ENCODE measurements at places on chromosomes 6 and 20. TPM values are rescaled to one million over a fixed set of nuclear protein-coding genes. Genes with fewer than 3 reads are reported as not detected.

The HLA-DRA gene
- 0.33 TPM for total RNA-seq

DNA sequence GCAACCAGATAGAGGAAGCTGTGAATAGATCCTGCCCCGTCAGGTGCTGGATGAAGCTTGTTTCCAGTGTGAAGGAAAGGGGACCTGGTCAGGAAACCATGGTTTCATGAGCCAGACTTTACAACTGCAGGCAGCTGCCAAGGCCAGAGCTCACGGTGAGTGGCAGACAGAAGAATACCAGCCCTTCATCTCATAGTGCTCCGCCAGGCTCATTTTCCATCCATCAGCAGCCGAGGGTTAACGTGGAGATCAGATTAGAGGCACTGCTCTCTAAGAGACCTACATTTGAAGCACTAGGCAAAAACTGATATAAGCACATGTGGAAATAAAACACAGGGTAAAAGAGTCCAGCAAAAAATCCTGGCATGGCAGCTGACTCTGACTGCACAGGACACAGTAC is 172.4 kb downstream of the CD24 start:
- DNase-seq = no peak

DNA sequence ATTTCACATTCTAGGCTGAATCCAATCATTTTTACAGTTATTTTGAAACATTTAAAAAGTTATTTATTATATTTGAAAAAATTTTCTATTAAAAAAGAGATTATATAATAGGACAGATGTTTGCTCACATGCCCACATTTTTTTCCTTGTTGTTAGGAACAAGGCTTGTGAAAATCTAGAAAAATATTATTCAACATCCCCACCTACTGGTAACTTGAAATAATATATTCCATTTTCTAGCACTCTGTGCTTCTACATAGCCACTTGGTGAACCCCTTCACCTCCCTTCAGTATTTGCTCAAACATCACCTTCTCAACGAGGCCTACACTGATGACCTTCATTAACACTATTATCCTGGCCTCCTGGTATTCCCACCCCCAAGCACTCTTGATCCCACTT is 18.3 kb upstream of the GPRC6A start:
- DNase-seq = no peak

The CALHM5 gene
- 0.04 TPM for total RNA-seq

The SLCO4A1 gene
- 18.4 TPM for total RNA-seq

DNA sequence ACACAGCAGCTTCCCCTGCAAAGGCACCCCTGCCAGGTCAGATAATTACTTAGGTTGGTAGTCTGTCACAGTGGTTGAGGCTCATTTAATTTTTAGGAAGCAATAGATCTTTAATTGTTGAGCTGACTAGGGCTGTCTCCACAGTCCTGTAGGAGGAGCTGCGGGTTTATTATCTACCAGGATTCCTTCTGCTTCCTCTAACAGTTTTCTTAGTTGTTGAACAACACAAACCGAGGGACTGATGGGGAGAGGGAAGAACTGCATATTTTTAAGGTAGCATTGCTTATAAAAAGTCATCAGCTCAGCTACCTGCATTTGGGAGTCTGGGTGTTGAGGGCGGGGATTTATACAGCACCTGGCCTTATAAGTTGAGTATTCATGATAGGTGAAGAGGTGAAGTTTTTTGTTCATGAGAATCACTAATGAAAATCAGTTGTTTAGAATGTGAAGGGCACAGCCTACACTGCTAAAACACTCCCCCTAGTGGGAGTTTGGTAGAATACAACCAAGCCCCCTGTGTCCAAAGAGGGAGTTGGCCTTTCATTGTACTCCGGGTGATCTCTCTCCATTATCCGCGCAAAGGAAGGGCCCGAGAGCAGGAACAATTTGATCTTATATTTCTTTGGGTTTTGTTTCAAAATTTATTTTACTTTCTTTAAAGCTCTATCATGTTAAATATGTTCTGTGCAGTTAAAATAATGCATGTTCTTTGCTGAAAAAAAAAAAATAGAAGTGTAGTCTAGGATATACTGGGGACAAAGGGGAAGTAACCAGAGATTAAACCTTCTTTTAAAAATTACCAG is 69.6 kb downstream of the SSR1 start:
- peak; percentile 88 for DNase-seq

The FLRT3 gene
- total RNA-seq = 3.2 TPM

DNA sequence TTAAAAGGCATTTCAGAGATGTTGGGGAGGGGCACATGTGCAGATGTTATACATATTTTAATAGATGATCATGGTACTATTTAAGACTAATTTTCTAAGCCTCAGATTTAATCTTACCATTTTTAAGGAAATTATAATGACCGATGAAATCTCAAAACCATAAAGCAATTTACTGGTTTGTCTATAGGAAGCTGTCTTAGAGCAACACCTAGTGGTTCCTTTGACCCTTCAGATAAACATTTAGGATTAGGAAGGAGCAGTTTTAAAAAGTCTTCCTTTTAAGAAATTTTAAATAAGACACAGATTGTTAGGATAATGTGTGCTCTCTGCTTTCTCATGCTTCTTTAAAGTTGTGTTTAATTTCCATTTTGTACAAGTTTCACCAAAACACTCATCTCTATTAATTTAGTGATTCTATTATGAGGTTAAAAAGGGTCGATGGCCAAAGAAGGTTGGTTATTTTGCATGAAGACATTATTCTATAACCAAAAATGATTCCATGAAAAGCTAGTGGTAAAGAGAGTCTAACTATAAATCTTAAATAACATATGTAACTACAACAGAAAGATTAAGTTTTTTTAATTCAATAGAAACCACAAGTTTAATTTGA is 376.4 kb downstream of the HACE1 start:
- peak; percentile 17 for DNase-seq

GRCh38 chr6:62283796-62284411 is 2.1 kb downstream of the KHDRBS2 start:
- DNase-seq = peak; percentile 6

GRCh38 chr6:30887901-30888815 is 3.8 kb downstream of the DDR1 start:
- DNase-seq = peak; percentile 54

DNA sequence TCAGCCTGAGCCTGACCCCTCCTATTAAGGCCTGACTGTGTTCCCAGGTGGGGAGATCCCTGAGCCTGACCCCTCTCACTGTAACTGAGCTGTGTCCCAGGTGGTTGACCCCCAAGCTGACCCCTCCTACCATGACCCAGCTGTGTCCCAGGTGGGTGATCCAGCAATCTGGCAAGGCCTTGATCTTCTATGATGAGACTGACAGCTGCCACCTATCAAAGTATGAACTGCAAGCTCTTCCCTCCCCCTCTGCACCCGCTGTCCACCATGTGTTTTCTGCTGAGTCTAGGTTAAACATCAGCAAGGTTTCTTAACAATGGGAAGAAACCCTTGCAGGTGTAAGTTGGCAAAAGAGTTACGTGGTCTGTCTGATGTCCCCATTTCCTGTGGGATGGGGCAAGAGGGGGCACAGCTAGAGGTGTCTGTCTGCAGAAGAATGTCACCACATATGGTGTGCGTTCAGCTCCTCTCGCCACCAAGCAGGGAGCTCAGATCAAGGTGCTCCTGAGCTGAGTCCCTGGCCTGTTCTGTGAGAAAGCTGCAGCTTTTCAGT is 5.9 kb downstream of the PXDC1 start:
- DNase-seq = no peak

GRCh38 chr6:6659600-6660327 is 71.2 kb downstream of the LY86 start:
- DNase-seq = no peak

DNA sequence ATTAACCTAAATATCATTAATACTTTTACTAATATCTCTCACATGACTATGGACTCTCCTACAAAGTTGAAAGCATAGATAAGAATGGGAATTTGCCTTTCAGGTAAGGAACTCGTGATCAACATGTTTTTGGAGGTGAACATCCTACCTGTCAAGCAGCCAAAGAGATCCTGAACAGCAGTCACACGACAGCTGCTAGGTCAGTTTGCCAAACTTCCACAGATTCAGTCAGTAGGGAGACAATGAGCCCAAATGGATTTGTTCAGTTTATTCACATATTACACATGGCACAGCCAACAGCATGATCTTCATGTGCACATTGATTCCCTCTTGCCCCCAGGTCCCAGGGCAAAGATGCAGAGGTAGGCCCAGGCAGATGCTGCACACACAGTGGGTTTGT is 86.1 kb upstream of the LOC128125822 start:
- no peak for DNase-seq

- DNase-seq = no peak
Observed at GRCh38 chr20:22569353-22569752, 15.0 kb downstream of the FOXA2 start.

The GHRH gene
- total RNA-seq = not detected

- DNase-seq = no peak
Observed at GRCh38 chr20:50264534-50265145, 74.0 kb downstream of the CEBPB start.

The PLCB1 gene
- total RNA-seq = 13.3 TPM

GRCh38 chr6:106745824-106746582 is 116.6 kb downstream of the QRSL1 start:
- DNase-seq = no peak

The CD109 gene
- 1.3 TPM for total RNA-seq

DNA sequence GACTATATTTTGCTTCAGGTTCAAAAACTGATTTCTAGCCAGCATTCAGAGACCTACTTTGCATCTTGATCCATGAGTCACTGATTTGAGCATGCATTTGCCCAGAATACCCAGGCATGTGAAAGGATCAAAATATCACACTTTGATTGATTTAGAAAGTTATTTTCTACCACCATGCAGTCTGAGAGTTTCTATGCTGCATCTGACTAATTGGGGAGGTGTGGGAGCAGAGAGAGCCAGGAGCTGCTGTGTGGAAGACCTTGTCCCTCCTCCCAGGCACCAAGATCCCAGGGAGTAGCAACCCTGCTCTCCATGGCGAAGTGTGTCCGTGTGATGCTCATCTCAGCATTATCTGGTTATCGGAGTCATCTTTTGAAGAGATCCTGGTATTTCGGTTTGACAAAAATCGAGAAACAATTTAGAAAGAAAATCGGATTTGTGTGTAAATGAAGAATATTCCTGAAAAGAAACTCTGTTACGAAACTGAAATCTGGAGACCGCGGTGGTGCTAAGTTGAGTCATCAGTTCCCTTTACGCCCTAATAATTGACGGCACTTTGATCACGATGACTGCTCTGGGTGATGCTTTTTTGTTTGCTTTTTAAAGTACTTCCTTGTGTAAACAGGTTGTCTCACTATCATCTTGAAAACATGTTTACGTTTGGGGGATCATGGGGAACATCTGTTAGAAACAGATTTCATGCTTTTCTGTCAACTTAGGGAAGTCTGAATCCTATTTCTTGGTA is 193.4 kb downstream of the BACH2 start:
- no peak for DNase-seq

- peak; percentile 35 for DNase-seq
Observed at GRCh38 chr6:163667372-163668060, 253.0 kb downstream of the QKI start.

DNA sequence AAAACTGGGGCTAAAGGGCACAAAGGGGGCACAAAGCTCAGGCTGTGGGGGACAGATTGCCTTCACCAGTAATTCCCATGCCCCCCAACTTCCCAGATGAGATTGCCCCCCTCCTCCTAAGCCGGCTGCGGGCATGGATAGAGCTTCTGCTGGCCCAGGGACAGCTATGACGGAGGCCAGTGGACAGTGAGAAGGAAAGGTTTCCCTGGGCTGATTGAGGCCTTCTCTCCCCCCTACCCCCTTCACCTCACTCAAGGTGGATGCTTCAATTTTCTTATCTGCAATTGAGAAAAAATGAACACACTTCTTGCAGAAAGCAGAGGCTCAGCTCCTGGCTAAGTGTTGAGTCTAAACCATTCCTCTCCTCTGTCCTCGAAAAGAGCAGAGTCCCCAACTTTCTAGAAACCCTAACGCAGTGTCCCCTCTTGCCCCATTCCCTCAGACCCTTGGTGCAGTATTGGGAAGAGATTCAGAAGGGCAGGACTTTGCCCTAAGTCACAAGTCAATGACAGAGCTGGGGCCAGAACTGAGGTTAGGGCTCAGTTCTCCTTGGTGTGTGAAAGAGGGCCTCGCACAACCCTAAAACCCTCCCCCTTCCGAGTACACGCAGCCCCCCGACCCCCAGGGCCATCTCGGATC is 808 bp downstream of the SDC4 start:
- DNase-seq = no peak

DNA sequence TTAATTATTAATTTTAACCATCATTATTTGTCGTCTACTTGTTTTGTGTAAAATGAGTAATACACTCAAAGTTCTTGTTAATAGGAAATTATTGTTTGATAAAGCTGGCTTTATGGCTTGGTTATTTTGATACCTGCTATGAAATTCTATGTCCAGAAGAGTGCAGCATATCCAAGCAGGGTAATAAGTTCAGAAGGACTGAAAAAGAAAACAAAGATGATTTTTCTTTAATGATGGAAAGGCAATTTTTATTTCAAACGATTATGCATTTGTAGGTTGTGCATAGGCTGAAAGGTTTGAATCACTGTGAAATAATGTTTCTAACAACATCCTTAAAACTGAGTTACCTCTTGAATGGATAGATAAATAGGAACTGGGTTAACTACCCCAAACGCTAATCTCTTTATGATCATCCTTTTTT is 1.4 kb upstream of the MAN1A1 start:
- no peak for DNase-seq

All from H7 (cell line).